ENCODE measurements at places on chromosomes 16 and 17.
A peak's percentile ranks its signal among the peaks of the same experiment; 100 is the strongest.

DNA sequence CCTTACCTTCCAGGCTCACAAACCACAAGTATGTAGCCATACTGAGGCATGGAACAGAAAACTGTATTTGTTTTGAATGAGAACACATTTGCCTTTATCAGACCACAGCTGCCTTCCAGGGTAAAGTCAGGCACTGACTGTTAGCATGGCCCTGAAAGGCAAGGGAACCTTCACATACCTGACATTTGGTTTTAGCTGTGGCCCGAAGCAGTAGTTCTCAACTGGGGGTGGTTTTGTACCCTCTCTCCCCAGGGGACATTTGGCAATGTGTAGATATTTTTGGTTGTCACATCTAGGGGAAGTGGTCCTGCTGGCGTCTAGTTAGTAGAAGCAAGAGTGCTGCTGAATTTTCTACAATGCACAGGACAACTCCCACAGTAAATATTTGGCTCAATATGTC is 9.2 kb downstream of the HERPUD1 start:
- no peak for DNase-seq

DNA sequence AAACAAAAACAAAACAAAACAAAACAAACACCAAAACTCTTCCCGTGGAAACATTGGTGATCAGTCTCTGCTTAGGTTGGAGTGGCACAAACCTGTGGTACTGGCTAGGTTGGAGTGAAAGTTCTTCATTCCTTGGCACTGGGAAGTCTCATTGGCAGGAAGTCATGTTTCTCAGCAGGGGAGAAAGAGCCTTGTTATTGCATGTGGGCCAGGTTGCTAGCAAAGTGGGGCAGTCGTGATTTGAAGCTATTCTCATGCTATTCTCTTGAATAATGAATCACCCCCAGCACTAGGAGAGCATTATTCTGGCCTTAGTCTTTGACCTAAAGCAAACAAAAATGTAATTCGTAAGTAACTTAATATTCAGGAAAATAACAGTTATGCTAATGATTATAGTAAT is 24.3 kb upstream of the B4GALNT2 start:
- DNase-seq: peak; percentile 75

DNA sequence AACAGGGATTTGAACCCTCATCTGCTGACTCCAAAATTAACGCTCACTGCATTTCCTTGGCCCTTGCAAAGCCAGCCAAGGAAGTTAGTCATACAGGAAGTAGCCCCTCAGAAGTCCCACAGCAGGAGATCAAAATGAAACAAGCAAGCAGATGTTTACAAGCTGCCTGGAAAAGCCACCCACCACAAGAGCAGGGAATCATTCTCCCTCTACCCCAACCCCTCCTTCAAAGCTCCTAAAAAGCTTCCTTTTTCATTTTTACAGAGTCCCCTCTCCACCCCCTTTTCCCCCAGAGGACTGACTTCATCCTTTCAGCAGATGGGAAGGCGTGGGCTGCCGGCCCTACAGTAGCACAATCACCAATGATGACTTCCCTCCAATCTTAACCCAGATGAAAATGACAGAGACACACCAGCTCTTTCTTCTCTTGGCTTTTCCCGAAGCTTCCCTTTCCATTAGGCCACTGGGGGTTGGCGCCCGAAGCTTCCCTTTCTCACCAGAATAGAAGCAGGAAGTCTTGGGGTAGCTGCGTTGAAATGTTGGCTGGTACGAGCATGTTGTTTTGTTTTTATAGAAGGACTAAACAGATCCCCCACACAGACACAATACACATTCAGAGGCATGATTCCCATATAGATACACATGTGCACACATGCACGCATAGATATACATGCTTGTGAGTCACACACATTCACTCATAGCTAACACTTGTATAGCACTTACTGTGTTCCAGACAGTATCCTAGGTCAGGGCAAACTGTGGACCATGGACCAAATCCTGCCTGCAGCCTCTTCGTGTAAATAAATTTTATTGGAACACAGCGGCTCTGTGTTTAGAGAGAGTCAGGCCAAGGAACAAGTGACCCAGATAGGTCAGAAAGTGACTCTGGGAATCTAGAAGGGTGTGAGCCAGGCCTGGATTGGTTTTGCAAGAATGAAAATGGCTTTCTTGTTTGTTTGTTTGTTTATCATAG is 17.4 kb downstream of the ITPRIPL2 start:
- DNase-seq: peak; percentile 69

GRCh38 chr17:17173921-17174320 is 32.2 kb downstream of the PLD6 start:
- no peak for DNase-seq

GRCh38 chr16:48123104-48123788 is 32.5 kb downstream of the ABCC12 start:
- no peak for DNase-seq

GRCh38 chr17:80195671-80196529 is 24.2 kb downstream of the SGSH start:
- no peak for DNase-seq

DNA sequence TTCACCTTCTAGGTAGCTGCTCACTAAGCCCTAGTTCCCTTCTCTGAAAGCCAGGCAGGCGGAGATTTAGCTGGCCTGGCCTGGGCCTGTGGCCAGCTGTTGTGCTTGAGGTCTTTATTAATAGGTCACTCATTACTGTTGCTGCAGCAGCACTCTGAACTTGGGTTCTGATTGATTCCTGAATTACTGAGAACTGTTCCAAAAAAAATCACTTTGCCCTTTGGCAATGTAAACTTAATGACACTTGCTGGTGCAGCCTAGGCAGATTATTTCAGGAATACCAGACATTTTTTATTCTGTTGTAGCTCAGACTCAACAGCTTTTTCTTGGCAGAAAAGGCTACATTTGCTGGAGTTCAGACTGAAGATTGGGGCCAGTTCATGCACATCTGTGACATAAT is 2.7 kb downstream of the TOM1L1 start:
- DNase-seq: peak; percentile 55

GRCh38 chr16:17744921-17745572 is 274.3 kb upstream of the XYLT1 start:
- DNase-seq: no peak

GRCh38 chr17:491086-492021 is 138.7 kb upstream of the RPH3AL start:
- DNase-seq: peak; percentile 42

DNA sequence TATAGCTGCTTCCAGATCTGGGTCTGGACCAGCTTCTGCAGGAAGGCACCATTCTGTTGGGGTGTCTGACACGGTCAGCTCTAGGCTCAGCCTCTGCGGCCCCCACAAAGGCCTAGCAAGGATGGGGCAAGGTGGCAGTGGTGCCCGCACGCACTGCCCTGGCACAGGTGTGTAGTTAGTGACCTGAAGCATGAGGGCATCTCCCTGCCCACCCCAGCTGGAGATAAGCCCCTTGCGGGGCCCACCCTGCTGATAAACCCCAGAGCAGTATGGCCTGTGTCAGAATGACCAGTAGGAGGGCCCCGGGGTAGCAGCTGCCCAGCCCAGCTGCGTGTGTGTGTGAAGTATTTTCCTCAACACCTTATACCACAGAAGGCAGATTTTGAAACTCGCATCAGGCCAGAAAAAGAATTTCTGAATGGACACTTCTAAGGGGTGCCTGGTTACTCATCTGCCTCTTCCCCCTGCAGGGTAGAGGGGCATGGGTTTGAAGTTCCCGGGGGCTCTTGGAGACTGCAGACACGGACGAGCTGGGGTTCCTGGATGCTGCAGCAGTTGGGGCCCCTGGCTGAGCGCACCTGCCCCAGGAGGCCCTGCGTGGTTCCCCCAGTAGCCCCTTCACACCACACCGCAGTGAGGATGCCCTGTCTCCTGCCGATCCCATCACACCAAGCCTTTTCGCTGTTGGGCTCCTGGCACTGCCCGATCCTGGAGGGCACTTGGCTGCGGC is 4.5 kb downstream of the ARHGDIA start:
- no peak for DNase-seq

DNA sequence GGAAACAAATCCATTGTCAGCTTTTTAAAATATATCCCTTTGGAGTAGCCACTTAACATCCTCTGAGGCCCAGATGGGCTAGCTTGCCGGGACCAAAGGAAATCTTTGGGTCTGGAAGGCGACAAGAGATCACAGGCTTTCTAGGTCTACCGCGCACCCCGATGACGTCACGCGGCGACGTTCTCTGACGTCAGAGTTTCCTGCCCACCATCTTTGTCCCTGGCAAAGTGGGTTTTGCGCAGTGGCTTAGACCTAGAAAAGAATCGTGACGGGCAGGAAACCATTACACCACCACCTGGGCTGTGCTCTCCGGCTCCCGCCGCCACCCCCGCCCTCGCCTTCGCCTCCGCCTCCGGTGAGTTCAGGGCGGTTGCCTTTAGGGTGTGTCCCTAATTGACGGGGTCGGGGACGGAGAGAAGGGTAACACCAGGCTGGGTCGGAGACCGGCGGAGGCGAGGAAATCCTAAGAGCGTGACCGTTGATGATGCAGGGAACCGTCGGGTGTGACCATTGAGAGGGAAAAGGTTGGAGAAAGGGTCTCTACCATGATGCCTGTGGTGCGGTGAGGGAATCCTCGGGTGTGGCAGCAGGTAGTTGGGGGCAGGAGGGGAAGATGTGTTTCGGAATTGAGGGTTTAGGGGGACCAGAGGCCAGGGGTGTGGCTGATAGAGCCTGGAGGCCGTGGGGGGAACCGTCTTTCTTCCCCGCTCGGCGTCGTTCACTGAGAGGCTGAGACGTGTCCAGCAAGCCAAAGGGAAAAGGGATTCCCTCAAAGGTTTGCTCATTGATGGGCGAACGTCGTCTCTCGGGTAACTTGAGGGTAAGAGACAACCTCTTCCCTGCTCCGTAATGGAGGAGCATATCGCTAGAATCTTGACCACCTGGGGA is at the start of gene AP2B1:
AP2B1 (plus strand) TSS at position 249 of the 888 bp plus-strand sequence. CDS start 6,709 bp downstream, outside the sequence.
- DNase-seq: peak; percentile 94

DNA sequence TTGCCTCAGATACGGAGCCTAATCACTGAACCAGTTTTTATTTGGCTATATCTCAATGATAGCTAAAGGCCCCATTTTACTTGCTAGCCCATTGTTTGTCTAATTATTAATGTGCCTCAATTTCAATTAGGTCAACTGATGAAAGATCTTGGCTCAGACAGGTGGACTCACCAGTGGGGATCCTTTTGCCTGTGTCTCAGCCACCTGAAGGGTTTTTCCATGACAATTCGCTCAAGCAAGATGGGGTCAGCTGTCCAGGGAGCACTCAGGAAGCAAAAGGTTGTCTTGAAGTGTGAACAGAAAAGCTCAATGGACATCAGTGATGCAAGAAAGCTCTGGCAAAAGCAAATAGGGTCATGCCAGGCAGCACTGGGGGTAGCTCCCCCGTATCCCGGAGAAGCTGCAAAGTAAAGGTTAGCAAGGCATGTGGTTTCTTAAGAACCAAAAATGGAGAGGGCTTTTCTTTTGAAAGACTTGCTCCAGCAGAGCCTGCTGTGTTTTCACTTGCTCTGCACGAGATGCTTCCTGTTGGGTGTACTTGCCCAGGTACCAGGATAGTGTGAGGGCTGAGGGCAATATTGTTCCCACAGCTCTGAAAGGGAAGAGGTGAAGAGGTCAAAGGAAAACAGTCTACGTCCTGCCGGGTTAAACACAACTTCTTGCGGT is 541.2 kb upstream of the CDH5 start:
- no peak for DNase-seq

GRCh38 chr17:74287031-74287602 is 13.1 kb downstream of the DNAI2 start:
- DNase-seq: no peak

DNA sequence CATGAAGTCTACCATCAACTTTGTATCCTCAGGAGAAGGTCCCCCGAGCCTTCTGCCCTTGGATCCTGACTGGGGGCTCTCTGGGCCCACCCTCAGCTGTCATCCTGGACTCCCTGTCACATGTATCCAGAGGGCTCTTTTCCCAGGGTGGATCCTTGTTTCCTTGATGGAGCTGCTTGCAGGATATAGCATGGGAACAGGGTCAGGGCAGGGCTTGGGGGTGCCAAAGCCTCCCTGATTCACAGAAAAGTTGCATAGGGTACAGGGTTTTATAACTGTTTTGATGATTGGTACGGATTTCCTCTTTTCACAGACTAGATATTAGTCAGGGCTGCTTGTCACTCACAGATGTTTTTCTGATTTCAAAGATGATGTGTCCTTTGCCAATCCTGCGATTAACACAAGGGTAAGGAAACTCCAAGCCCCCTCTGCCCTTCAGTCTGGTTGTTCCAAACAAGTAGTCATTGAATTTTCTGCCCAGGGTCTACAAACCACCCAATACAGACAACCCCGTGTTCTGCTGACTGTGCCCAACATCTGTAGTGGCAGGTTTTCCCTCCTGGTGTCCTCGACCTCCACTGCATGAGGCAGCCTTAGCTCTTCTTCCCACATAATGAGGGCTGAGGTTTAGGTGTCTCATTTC is 20.6 kb upstream of the SLC35G3 start:
- no peak for DNase-seq

DNA sequence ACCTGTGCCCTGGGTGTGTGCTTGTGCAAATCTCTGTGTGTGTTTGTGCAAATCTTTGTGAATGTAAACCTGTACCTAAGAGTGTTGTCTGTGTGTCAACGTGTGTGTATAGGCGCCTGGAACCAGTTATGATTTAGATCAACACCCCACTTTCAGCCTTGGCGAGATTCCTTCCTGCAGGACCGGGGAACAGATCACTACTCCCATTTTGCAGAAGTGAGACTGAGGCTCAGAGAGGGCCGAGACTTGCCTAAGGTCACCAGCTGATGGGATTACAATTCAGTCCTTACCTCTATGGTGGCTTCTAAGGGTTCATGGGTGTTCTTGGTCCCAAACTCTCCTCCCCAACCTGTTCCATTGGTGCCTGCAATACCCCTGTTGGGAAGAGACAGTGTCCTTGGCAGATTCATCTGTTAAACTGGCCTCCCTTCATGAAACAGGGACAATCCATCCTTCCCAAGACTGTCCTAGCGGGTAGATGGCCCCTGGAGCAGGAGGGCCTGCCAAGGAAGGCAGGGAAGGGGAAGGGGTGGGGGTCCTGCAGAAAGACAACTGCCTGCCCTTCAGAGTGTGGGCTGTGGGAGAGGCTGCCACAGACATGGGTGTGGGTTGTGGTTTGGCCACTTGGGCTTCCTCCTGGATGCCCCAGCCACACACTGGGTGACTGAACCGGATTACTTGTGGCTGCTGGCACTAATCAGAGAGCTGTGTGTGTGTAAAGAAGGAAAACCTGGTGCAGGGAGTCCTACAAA is 6.9 kb upstream of the MAPK7 start:
- DNase-seq: no peak

GRCh38 chr16:54936979-54937670 is 6.5 kb downstream of the IRX5 start:
- DNase-seq: no peak

DNA sequence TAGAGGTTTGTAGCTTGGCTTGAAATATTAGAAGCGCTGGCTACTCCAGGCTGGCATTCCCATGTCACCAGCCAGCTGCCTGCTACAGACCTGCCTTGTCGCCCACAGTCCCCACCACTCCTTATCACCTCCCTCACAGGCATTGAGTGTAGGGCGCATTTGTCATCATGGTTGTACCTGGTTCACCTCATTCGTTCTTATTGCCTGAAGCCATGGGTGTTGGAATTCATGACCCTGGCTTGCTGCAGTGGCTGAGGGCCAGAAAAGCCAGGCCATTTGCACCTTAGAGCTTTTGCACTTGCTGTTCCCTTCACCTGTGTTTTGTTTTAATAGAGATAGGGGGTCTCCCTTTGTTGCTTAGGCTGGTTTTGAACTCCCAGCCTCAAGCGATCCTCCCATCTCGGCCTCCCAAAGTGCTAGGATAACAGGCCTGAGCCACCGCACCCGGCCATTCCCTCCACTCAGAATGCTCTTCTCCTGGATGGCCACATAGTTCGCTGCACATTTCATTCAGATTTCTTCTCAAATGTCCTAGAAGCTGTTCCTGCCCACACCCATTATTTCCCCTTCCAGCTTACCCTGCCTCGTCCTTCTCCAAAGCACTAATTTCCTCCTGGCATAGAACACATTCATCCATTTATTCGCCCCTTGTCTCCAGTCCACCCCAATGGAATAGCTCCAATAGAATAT is 97.6 kb downstream of the C16orf78 start:
- no peak for DNase-seq
